ENCODE measurements at places on chromosomes 11 and 22.

- DNase-seq, result no peak
These were observed 451.2 kb downstream of the INSC start for GRCh38 chr11:15565880-15566279.

DNA sequence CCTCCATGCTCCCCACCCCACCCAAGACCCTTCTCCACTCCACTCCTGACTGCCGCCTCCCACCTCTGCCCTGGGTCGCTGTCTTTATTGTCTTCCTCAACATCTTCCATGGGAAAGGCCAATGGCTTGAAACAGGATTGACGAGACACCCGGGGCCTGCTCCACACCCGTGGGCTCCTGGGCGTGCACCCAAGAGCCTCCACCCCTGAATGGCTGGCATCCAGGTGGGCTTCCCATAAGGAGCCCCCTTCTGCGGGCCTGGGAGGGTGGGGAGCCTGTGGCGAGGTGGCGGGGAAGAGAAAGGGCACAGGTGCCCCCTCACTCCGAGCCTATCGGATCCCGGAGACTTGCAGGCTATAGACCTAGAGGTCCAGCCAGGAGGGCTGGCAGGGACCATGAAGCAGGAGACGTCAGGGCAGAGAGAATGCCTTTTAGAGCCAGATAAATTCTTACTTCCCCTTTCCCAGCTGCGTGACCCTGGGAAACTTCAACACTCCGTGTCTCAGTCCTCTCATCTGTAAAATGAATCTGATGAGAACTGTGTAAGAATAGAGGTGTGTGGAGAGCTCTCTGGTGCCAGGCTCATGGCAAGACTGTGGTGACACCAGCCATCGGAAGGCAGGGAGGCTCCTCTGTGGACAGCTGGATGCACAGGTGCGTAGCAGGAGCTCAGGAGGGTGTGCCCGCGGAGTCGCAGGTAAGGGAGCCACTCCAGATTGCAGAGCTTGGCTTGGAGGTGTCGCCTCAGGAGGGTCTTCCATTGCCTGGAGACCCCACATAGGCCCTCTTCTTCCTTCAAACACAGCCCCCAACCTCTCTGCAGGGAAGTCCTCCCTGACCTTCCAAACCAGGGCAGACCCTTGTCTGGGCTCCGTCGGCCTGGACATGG, 53.9 kb downstream of the SMIM38 start:
- DNase-seq, result no peak

GRCh38 chr11:108654994-108655631, 9.8 kb upstream of the DDX10 start:
- no peak for DNase-seq

DNA sequence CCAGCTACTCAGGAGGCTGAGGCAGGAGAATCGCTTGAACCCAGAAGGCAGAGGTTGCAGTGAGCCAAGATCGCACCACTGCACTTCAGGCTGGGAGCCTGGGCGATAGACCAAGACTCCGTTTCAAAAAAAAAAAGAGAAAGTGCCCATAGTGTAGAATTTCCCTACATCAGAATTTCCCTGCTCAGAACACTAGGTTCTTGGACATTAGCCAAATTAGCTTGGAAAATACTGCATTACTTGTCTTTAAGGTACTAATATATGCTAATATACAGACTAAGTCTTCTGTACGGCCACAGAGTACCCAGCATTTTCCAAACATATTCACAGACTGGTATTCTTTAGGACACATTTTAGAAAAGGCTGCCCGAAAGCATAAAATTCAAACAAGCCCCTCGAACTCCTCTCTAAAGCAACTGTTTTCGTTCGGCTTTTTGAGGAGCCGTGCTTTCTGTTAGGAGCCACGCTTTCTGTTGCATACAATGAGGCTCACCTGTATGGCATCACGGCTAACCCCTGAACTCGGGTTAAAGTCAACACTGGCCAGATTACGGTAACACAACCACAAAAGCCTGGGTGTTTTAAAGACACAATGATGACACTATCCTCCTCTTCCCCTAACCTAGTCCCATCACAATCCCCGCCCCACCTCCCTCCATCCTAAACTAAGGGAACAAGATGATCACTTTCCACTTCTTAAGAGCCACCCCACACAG, 18.4 kb downstream of the TNKS1BP1 start:
- DNase-seq, result no peak

GRCh38 chr11:12938590-12939247, 70.4 kb upstream of the RASSF10 start:
- no peak for DNase-seq

GRCh38 chr22:43118024-43118849, 7.7 kb downstream of the BIK start:
- DNase-seq, result no peak

DNA sequence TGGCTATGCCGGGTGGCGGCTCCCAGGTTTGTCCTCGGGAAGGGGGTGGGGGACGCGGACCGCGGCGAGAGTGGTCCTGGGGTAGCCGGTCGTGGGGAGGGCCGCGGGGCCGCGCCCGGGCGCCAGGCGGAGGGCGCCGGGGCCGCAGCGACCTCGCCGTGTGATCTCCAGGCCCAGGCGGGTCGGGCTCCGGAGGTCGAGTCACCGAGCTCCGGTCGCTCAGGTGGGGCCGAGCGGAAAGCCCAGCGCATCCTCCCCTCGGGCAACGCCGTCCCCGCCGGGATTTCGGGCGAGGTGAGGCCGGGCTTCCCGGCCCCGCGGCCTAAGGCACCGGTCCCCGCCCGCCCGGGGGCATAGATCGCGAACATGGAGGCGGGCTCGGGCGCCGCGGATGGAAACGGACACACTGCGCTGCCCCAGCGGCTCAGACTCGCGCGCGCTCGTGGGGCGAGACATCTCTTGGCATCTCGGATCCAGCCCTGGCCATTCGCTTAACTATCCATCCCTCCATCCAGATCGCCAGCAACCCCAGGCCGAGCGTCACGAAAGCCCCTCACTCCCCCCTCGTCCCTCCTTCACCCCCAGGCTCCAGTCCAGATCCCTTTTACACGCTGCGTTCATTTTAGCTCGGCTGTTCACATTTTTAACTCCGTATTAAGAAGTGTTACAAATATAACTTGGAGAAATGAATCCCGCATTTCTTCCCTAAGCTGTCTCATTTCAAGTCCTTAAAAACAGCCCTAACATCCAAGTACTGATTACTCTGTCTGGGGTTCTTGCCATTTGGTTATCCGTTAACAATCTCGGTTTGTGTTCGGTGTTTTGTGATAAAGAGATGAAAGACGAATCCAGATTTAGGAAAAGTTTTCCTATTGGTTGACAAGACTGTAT, 460 bp downstream of the ZC3H12C start:
- no peak for DNase-seq

- no peak for DNase-seq
These were observed 13.2 kb downstream of the FZD4 start for GRCh38 chr11:86941871-86942599.

- no peak for DNase-seq
These were observed 12.3 kb downstream of the LUZP2 start for GRCh38 chr11:24509114-24509513.

GRCh38 chr11:88398791-88399570, 61.4 kb upstream of the CTSC start:
- no peak for DNase-seq

- DNase-seq, result no peak
These were observed 26.4 kb downstream of the CDKN1C start for GRCh38 chr11:2858995-2859698.

DNA sequence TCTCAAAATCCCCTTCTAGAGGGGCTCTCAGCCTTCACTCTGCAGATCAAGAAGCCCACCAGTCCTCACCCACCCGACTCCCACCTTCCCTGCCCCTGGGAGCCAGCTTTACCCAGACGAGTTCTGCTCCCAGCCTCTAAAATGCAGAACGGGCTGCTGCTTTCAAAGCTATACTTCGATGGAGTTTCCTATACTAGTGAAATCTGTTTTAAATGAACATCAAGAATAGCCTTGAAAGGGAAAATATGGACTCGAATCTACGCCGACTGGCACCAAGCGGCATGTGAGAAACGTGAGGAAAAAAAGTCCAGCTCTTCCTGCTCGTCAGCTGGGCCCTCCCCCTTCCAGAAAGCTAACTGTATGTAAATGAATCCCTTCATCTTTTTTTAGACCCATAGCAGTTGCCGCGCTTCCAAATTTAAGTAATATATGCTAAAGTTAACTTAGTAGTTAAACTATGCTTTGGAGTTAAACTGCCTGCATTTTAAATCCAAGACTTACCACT, 211.7 kb downstream of the NTM start:
- DNase-seq, result no peak

DNA sequence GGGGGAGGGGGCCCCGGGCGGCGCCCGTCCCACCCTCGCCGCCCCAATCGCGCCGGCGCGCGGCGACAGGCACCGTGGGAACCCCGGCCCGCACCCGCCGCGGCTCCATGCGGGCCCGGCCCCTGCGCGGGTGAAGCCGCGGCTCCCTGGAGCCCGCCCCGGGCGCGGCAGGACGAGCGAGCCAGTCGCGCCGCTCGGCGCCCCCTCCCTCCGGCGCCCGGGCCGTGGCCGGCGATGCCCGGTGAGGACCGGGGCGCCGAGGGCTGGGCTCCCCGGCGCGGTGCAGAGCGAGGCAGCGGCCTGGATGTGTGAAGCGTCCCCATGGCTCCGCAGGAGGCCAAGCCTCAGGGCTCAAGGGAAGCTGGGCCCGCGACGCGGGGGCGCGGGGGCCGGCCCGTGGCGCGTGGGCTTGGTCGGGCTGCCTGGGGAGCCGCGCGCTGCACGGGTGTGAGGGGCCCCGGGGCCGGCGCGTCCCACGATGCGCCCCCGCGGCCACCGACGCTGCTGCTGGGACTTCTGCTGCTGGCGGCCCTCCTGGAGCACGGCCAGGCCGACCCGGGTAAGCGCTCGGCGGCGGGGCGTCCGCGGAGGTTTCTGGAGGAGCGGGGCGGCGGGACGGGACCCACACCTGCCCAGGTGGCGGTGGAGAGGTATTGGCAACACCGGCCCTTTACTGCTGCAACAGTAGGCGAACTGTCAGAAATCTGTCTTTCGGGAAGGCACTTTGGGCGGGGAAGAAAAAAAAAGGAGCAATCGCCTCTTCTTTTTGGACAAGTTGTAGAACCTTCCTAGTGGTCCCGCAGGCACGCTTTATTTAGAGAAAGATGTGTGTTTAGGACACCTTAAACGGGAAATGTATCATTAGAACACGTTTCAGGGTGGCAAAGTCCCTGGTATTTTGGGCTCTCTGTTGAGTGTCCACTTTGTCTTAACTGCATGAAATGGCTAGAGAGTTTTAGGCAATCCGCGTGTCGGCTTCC, 119.4 kb downstream of the HIPK3 start:
- DNase-seq, result no peak

DNA sequence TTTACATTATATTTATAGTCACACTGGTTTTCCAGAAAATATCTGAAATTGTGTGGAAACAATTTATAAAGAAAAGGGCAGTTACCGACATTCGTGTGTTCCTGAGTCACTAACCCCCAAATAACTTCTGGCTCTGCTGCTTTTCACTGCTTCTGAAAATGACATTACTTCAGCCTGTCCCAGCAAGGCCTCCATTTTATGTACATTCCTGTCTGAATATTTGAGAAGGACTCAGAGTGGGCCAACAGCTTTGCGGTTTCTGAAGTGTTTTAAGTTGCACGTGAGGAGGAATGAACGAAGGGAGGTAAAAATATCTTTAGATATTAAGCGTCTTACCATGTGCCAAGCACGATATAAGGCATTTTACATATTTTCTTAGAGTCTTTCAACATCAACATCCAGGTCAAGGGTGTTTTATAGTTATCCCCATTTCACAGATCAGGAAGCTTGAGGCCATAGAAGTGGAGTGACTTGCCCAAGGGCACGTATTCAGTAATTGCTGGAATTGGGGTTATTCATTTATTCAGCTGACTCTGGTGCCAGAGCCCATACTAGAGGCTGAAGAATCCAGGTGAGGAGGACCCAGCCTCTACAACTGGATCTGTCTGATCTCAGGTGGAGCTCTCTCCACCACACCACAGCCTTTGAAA, 30.8 kb upstream of the WNT11 start:
- no peak for DNase-seq

GRCh38 chr22:42368379-42369249, 63.6 kb downstream of the NFAM1 start:
- DNase-seq, result peak; percentile 20

GRCh38 chr11:134356656-134357544, 25.1 kb downstream of the GLB1L2 start:
- DNase-seq, result no peak

DNA sequence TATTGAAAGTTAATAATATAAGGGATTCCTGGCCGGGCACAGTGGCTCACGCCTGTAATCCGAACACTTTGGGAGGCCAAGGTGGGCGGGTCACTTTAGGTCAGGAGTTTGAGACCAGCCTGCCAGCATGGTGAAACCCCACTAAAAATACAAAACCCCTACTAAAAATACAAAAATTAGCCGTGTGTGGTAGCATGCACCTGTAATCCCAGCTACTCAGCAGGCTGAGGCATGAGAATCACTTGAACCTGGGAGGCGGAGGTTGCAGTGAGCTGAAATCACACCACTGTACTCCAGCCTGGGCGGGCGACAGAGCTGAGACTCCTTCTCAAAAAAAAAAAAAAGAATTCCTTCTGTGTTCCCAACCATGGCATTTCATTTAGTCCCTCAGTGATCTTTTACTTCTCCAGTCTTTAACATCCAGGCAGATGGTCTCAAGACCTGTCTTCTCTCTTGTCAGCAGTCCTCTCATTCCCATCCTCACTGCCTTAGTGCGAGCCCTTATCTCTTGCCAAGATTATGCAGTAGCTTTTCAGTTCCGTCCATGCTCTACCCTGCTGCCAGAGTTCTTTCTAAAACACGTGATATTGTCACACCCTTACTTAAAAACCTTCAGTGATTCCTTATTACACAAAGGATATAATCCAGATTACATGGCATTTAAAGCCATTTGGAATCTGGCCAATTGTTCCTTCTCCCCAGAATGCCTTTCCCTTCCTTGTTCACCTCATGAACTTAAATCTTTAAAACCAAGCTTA, 17.9 kb downstream of the RTN3 start:
- no peak for DNase-seq

- no peak for DNase-seq
These were observed 81.5 kb upstream of the MYOD1 start for GRCh38 chr11:17637901-17638300.

DNA sequence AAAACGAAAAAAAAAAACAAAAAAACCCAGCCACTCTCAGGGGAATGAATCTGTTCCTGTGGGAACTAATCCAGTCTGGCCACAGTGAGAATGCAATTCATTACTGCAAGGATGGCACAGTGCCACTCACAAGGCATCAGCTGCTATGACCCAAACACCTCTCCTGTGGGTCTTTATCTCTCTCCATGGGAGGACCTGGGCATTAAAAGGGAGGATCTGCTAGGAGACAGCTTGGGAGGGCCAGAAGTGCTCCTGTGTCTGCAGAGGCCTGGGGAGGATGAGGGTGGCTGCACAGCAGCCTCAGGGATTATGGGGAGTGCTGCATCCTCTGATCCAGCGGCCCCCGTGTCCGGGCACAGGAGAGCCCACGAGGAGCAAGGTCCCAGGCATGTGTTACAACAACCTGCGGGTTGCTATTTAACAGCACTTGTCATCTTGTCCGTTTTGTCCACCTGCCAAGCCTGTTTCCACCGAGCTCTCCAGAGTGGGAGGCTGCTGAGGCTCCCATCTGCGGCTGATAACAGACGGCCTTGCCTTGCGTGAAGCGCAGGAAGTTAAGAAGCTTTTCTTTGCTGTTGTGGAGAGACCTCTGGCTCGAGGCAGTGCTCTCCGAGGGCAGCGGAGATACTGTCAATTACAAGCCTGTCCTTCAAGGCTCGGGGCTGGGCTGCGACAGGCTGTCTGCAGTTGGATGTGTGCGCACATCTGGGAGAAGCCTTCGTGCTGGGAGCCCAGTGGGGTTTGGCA, 97.7 kb downstream of the NXPE2 start:
- no peak for DNase-seq

GRCh38 chr11:68441466-68442230, 18.9 kb upstream of the PPP6R3 start:
- no peak for DNase-seq
